CD4-positive, alpha-beta T cell (primary cell): ENCODE measurements at places on chromosomes 13 and 19.

- DNase-seq: no peak
These were observed 10.4 kb downstream of the IGLON5 start for GRCh38 chr19:51321799-51322198.

DNA sequence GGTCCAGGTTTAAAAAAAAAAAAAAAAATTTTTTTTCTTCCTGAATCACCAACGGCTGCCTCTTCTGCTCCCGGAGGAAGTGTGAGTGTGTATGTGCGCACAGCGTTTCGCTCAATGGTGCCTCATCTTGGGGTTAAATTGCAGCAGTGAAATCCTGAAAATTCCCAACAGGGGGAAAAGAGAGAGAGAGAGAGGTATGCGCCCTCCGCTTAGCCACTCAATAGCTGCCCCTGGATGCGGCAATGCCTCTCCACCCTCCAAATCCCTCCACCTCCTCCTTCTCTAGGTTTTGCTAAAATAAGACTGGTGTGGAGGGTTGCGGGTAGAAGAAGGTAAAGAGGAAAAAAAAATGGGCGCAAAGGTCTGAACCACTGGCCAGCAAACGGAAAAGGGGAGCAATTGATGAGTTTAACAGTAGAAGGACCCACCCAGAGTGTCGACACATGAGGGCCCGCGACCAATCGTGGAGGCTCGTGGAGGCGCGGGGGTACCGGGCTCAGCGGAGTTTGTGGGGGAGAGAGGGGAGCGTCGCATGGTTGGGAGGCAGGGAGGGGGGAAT, 853 bp upstream of the CACNA1A start:
- no peak for DNase-seq

GRCh38 chr19:18109733-18110608, 12.4 kb downstream of the MAST3 start:
- peak; percentile 43 for DNase-seq

DNA sequence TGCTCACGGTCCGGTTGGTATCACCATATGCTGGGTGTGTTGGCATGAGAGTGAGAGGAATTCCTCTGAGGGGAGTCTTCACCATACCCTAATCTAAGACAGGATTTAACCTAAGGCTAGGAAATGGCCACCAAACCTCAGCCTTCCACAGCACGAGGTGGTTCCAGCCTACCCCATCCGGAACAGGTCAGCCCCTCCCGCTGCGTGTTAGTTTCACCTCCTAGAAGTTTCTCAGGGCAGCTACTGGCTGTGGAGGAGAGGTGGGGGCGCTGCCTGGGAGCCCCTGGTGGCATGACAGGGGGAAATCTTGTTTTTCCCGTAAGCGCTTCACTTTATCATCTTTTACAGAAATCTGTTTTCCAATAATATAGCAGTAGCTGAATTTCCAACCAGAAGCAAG, 55.1 kb downstream of the RGCC start:
- no peak for DNase-seq

DNA sequence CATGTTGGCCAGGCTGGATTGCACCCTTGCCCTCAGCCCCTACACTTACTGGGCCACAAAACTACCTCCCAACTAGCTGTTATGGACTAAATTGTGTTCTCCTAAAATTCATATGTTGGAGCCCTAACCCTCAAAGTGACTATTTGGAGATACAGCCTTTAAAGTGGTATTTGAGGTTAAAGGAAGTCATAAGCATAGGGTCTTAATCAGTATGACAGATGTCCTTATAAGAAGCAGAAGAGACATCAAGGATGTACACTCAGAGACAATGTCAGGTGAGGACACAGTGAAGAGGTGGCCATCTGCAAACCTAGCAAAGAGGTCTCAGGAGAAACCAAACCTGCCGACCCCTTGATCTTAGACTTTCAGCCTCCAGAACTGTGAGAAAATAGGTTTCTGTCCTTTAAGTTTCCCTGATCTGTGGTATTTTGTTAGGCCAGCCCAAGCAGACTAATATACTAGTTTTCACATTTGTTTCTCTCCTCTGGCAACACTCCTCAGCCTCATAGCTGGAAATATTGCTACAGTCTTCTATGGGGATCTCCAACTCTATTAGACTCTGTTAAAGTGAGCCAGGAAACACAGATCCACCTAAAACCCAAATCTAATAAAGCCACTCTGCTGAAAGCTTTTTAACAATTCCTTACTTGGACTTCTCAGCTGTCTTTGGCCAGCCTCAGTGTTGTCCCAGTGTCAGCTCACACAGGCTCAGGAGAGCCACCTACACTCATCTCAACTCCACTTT, 256.5 kb downstream of the TBC1D4 start:
- DNase-seq: no peak

- no peak for DNase-seq
These were observed 604.0 kb upstream of the SLITRK6 start for GRCh38 chr13:86403181-86403580.

DNA sequence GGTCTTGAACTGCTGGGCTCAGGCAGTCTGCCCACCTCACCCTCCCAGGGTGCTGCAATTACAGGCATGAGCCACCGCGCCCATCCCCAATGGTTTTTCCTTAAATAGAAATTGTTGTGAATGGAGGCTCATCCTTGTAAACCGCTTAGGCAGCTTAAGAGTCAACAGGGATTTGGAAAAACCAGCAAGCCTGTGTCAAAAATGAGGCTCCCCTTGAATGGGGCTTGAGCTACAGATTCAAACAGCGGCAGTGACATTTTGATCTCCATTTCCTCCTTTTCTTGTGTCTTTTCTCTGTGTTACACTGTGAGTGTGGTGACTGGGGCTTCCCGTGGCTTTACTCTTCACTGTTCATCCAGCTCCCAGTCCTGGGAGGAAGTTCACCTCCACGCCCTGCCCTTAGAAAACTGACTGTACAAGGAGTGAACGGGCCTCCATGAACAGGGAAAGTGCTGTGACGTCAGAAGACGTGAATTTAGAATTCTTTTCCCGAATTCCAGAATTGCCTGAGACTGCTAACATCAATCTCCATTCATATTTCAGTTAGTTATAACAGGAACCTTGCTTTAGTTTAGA, 15.3 kb upstream of the RAB8A start:
- no peak for DNase-seq

DNA sequence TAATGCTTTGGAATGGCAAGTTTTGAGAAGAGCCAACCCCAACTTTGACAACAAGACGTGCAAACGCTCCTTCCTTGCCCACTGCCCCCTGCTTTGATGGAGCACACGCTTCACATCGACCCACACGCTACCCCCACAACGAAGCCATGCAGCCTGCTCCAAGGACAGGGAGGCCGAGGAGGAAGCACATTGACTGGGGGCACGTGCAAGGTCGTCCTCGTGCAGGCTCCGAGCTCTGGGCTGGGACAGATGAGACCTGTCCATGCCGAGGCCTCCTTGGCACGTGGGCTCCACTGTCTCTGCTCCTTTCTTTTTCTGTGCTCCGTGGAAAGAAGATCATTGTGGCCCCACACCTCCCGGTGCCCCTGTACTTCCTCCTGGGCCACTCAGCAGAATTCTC, 309.0 kb downstream of the TEX29 start:
- DNase-seq: no peak

DNA sequence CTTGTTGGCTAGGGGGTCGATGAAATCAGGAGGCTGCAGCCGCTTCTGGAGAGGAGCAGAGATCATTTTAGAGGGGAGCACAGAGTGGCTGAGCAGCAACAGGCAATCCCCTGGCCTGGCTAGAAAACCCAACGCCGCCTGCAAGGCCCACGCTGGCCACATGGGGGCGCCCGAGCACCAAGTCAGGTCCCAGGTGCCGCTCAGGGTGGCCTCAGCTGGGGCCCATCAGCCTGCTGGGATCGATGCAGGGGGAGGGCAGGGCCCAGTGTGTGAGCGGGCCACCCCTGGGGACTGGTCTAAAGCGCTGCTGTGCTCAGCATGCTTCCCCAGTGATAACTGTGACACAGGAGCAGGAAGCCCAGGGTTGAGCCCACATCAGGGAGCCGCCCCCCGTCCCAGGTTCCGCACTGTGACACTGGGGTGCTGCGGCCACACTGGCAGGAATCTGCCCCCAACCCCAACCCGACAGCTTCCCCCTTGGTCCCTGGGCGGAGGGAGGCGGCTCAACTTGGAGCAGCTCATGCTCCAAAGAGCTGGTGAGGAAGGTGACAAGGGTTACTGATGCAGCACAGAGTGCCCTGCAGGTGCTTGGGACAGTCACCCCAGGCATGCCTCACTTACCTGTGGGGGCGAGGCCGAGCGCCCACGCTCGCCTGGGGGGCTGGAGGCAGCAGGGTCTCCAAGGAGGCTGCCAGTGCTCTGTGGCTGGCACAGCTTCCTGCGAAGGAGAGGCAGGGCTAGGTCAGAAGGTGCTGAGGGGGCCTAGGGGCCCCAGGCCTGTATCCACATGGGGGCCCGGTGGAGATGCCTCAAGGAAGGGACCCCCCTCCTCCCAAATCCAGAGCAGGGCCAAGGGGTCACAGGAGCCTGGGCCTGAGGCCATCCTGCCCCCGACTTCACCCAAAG, 13.3 kb upstream of the ISYNA1 start:
- peak; percentile 85 for DNase-seq
